ENCODE measurements at places on chromosomes 5 and 9.
A peak's percentile ranks its signal among the peaks of the same experiment; 100 is the strongest.

DNA sequence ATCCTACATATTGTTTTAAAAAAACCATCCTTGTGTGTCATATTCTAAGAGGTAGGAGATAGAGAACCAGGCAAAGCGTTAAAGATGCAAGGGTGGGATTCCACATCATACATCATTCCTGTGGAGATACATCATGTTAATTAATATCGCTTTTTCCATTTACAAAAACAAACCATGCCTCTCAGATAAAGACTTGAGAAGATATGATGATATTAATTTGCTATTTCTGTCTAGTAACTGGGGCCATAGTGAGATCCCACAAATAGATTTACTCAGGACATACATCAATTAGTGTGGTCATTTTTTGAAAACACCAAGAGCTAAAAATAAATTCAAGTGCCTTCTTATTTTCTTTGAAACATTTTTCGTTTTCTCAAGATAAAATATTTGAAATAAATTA, 165.4 kb upstream of the TARS1 start:
- H3K27ac ChIP-seq = no peak overlapping the region
- no peaks in the 10 kb centered on the region for H3K27me3 ChIP-seq
- no peak overlapping the region for H3K4me3 ChIP-seq
- no peaks in the 10 kb centered on the region for H3K4me1 ChIP-seq
- H3K36me3 ChIP-seq = no peaks in the 10 kb centered on the region

DNA sequence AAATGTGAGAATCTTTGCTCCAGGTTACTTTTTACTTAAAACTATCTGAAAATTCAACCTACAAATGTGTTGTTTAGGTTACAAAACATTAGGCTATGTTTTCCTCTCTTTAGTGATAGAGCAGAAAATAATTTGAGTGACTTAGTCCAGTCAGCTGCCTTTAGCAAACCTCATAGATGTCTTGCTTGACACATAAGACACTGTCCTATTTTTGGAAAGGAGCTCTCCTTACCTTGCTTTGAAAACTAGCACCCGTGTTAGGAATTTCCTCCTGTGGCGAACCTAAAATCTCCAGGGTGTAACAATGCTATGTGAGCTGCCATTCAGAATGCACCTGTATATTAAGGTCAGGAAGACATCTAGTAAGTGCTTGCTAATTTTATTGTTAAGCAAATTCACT, 221.2 kb upstream of the CD180 start:
- no peak for DNase-seq
- no peak overlapping the region for H3K27ac ChIP-seq
- H3K4me3 ChIP-seq = no peak overlapping the region
- H3K27me3 ChIP-seq = no peaks in the 10 kb centered on the region

- H3K4me3 ChIP-seq = no peak overlapping the region
- no peaks in the 10 kb centered on the region for H3K4me1 ChIP-seq
These were observed 43.4 kb upstream of the HAPLN1 start for GRCh38 chr5:83764101-83764500.

DNA sequence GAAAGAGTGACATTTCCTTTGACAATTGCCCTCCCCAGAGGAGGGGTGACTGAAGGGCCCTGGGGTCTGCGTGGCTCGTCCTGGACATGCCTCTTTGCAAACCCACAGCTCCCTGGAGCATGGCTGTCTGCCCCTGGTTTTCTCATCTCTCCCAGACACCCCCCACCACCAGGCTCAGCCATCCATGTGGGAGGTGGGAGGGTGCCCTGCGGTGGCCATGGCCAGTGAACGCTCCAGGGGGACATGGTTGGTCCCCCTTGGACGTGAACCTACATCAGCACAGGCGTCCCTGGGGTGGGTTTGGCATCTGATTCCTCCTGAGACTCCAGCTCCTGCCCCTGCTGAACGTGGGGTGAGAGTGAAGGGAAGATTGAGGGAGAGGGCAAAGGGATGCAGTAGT, 67.7 kb upstream of the LMX1B start:
- DNase-seq = no peak
- H3K36me3 ChIP-seq = peaks cover 4% of the 10 kb centered on the region
- no peaks in the 10 kb centered on the region for H3K27me3 ChIP-seq

DNA sequence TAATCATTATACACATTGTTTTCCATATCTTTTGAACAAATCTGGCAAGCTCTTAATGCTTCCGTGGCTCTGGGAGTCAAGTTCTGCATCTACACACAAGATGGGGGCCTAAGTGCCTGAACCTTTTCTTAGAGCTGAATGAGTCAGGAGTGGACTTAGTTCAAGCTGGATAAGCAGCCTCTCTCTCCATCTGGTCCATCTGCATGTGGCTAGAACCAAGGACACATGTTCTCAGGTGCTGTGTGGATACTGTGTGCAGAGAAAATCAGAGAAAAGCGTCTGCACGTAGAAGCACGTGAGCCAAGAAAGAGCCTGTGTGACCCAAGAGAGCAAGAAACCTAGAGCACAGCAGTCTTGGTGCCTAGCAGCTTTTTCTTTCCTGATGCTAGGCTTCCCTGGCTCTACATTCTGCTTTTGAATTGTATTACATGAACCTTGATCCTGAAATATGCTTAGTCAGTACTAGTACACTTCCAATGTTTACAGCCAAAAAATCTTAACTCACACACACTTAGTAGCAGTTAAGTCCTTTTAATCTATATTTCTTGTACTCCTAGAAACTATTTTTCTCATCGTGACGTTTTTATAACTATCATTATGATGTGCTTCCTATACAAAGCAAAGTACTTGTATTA, 1798.9 kb downstream of the MAT2B start:
- no peak for DNase-seq
- peaks cover 14% of the 10 kb centered on the region for H3K36me3 ChIP-seq
- H3K4me3 ChIP-seq = no peak overlapping the region
- no peak overlapping the region for H3K27ac ChIP-seq

DNA sequence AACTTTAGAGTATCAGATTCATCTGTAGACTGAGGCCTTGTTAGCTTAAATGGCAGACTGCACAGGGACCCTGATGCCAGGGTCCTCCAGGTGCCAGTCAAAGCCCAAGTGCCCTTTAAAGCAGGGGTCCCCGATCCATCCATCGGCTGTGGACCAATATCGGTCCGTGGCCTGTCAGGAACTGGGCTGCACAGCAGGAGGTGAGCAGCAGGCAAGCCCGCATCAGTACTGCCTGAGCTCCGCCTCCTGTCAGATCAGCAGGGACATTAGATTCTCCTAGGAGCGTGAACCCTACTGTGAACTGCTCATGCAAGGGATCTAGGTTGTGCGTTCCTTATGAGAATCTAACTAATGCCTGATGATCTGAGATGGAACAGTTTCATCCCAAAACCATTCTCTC, 403.4 kb downstream of the RAB3C start:
- no peaks in the 10 kb centered on the region for H3K36me3 ChIP-seq
- H3K27me3 ChIP-seq = no peaks in the 10 kb centered on the region
- H3K27ac ChIP-seq = no peak overlapping the region
- DNase-seq = no peak
- H3K4me3 ChIP-seq = no peak overlapping the region
- no peaks in the 10 kb centered on the region for H3K4me1 ChIP-seq

DNA sequence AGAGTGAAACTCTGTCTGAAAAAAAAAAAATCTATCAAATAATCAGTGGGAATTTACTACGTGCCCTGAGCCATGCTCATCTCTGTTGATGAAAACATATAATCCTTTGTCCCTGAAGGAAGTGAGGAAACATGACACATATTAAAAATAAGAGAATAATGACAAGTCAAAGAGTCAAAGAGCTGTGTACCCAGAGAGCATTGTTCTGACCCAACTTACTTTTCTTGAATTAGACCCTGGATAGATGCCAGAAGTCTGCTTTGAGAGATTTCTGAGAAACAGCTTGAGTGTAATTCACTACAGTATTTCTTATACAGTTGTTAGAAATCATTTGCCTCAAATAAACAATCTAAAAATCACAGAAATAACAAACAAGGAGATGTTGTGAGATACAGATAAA, 490.0 kb upstream of the PIK3R1 start:
- H3K27ac ChIP-seq = no peak overlapping the region
- no peak for DNase-seq
- H3K4me3 ChIP-seq = no peak overlapping the region

DNA sequence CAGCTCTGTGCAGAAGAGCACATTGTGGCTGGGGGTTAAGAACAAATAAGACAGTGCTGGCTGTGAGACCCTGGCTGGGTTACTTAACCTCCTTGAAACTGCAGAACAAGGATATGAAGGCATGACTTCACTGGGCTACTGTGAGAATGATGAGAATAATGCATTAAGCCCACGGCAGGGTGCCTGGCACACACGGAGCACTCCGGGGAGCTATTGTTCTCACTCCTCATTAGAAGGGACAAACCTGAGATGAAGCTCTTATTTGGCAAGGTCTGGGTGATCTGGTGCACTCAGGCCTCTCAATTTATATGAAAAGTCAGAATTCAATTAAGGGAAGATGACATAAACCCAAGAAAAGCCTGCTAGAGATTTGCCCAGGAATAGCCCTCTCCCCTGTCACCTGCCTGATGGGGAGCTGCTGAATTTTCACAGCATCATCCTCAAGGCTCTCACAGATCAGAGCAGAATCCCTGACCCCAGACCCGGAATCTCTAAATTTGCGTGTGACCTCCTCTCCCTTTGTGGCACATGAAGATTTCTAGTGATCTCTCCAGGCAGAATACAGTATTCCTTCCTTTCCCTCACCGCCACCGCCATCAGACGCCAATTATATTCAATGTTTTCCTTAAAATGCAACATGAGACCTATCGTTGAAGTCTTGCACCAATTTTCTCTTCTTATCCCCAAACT, 102.1 kb downstream of the COL23A1 start:
- H3K4me1 ChIP-seq = peaks cover 10% of the 10 kb centered on the region
- no peak overlapping the region for H3K27ac ChIP-seq
- no peak for DNase-seq
- peaks cover 4% of the 10 kb centered on the region for H3K36me3 ChIP-seq
- H3K27me3 ChIP-seq = no peaks in the 10 kb centered on the region

DNA sequence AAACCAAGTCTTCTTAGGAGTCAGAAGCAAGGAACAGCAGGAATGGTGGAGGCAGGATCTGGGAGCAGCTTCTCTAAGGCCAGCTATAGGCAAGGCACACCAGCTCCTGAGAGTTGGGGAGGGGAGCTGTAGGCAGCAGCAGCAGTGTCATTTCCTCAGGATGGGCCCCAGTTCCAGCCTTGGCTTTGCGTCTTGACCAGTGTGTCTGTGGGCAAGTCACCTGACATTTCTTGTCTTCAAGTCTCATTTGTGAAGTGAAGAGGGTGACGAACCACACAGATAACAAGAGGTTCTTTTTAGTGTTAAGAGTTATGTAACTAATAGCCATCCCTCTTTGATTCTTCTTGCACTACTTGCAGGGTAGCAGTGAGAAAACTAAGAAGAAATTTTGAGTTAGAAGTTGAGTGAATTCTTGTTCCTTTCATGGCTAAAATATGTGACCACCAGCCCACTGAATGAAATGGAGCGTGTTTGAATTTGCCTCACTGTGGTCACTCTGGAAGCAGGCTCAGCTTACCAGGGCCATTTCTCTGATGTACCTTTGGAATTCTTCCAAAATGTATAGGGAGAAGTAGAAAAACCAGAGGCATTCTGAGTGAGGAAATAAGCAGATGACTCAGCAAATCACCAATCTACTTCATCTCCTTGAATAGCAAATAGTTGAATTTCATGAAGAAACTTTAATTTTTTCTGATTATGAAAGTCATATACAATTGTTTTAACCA, 42.4 kb downstream of the RHOBTB3 start:
- no peaks in the 10 kb centered on the region for H3K27me3 ChIP-seq
- no peak overlapping the region for H3K27ac ChIP-seq
- H3K4me1 ChIP-seq = no peaks in the 10 kb centered on the region
- H3K4me3 ChIP-seq = no peak overlapping the region

DNA sequence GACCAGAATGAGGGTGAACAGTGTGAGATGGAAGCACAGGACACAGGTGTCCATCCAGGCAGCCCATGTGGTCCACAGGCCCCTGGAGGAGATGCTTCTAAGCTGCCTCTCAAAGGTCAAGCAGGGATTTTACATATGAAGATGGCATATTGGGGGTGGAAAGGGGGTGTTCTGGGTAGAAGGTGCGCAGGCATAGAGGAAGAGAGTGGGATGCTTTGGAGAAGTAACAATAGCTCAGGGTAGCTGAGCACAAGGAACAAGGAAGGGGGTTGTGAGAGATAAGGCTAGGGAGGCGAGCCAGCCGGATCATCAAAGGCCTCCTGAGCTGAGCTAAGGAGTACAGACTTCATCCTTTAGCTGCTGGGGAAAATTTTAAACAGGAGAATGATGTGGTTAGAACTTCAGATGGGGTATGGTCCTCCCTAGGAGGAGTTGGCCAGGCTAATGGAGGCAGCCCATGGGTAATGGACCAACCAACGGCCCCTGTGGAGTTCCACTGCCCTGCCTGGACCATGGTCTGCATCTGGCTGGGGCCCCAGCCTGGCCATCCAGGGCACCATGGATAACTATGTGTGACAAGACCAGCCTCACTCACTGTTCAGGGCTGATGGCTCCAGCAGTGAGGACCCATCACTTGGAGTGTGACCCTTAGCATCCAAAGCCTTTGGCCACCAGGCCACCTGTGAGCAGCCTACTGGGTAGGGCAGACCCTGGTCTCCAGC, 86.8 kb upstream of the TBC1D2 start:
- no peaks in the 10 kb centered on the region for H3K36me3 ChIP-seq
- no peak overlapping the region for H3K27ac ChIP-seq
- no peak for DNase-seq
- no peak overlapping the region for H3K4me3 ChIP-seq
- H3K27me3 ChIP-seq = no peaks in the 10 kb centered on the region

DNA sequence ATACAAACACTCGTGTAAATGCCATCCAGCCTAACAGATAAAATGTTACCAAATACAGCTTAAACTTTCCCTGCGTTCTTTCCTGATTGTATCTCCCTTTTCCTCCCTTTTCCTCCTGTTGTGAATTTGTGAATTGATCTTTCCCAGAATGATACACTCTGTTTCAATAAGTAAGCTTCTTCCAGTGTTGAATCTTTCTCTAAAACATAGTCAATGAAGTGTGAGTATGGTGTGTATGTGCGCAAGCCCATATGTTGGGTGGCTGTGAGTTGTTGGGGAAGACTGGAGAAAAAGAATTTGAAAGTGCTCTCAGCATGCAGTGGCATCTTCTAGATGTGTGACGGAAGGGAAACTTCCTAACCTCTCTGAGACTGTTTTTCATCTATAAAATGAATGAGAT, 143.1 kb upstream of the KLF4 start:
- H3K27me3 ChIP-seq = no peaks in the 10 kb centered on the region
- H3K36me3 ChIP-seq = no peaks in the 10 kb centered on the region
- H3K4me3 ChIP-seq = no peak overlapping the region

GRCh38 chr5:157366741-157367674, 93.0 kb upstream of the NIPAL4 start:
- H3K27ac ChIP-seq = no peak overlapping the region
- no peak overlapping the region for H3K4me3 ChIP-seq
- H3K4me1 ChIP-seq = no peaks in the 10 kb centered on the region
- DNase-seq = peak; percentile 39
- no peaks in the 10 kb centered on the region for H3K27me3 ChIP-seq

Measured in H9 (cell line).